Muscle of leg (tissue), 16 donors: ENCODE measurements at places on chromosomes 2 and 18.

GRCh38 chr2:56034258-56034657, 110.7 kb upstream of the EFEMP1 start:
- no peak overlapping the region for H3K4me3 ChIP-seq
- DNase-seq: no peak
- no peaks in the 10 kb centered on the region for H3K27me3 ChIP-seq
- H3K36me3 ChIP-seq: no peaks in the 10 kb centered on the region
- H3K27ac ChIP-seq: no peak overlapping the region

DNA sequence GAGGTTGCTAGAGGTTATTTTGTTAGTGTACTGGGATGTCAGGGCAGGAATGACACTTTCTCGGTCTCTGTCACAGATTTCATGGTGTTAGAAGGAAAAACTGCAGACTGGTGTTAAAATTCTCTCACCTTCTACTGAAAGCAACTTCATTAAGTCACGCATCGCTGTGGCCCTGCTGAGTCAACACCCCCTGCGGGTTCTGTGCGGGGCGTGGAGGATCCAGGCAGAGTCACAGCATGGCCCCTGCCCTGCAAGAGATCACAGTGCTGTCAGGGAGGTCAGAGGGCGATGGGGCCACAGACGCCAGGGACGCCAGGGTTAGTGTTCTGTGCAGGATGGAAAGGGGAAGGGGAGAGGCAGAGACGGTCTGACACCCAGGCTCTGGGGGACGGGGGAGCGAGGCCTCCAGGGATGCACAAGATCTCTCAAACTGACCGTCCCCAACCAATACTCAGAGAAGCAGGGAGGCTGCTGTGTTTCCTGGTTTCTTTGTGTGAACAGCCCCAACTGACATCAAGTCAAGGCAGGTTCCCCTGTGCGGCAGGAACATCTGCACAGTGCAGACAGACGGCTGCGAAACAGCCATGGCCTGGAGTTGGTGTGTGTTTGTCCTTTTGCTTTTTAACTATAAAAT, 354.9 kb upstream of the SALL3 start:
- H3K27me3 ChIP-seq: peaks cover 17% of the 10 kb centered on the region
- H3K4me1 ChIP-seq: no peaks in the 10 kb centered on the region
- no peak overlapping the region for H3K4me3 ChIP-seq
- no peak overlapping the region for H3K27ac ChIP-seq
- no peak for DNase-seq
- H3K36me3 ChIP-seq: no peaks in the 10 kb centered on the region

- no peak overlapping the region for H3K27ac ChIP-seq
- no peak overlapping the region for H3K4me3 ChIP-seq
- no peak for DNase-seq
- no peaks in the 10 kb centered on the region for H3K27me3 ChIP-seq
These were observed 87.3 kb downstream of the CBLN2 start for GRCh38 chr18:72456802-72457201.

- H3K4me1 ChIP-seq: no peaks in the 10 kb centered on the region
- no peaks in the 10 kb centered on the region for H3K27me3 ChIP-seq
- no peak for DNase-seq
- no peaks in the 10 kb centered on the region for H3K36me3 ChIP-seq
These were observed 14.9 kb upstream of the SERPINB2 start for GRCh38 chr18:63872586-63872985.

DNA sequence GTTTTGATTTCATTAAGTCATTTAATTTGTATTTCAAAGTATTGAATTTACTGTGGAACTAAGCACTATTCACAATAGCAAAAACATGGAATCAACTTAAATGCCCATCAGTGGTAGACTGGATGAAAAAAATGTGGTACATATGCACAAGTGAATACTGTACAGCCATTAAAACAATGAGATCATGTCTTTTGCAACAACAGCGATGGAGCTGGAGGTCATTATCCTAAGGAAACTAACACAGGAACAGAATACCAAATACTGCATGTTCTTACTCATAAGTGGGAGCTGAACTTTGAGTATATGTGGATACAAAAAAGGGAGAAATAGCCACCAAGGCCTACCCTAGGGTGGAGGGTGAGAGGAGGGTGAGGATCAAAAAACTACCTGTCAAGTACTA, 164.4 kb downstream of the BABAM2 start:
- no peaks in the 10 kb centered on the region for H3K27me3 ChIP-seq
- no peaks in the 10 kb centered on the region for H3K36me3 ChIP-seq
- no peak overlapping the region for H3K27ac ChIP-seq
- H3K4me3 ChIP-seq: no peak overlapping the region

DNA sequence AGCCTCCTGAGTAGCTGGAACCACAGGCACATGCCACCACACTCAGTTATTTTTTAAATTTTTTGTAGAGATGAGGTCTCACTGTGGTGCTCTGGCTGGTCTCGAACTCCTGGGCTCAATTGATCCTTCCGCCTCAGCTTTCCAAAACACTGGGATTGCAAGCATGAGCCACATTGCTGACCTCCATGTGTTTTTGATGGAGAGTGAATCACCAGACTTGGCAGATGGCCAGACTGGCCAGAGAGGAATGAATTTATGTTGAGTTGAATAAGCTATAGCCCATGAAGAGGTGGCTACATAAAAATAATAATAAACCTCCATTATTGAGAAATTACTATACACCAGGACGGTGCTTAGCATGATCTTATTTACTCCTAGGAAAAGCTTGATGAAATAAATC, 91.5 kb downstream of the MREG start:
- no peaks in the 10 kb centered on the region for H3K36me3 ChIP-seq
- DNase-seq: peak; percentile 32
- no peaks in the 10 kb centered on the region for H3K27me3 ChIP-seq

- H3K27me3 ChIP-seq: no peaks in the 10 kb centered on the region
- peaks cover 6% of the 10 kb centered on the region for H3K4me1 ChIP-seq
- H3K27ac ChIP-seq: no peak overlapping the region
- H3K36me3 ChIP-seq: no peaks in the 10 kb centered on the region
- DNase-seq: peak; percentile 21
These were observed 46.3 kb downstream of the EMX1 start for GRCh38 chr2:72963423-72964145.

DNA sequence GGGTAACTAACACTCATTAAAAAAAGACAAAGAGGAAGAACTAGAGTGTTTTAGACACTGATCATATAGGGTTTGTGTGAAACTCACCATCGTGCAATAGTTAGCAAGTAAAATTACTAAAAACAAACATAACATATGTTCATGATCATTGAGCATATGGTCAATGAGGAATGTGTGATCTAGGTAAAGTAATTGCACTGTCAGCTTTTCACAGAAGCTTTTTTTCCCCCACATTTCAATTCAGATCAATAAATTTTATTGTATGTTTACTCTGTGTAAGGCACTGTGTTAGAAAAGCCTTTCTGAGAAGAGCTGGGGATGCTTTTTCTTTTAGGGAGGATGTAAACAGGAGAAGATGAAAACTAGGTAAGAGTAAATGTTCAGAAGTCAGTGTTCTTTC, 348.2 kb downstream of the LRP1B start:
- H3K4me3 ChIP-seq: no peak overlapping the region
- H3K27me3 ChIP-seq: no peaks in the 10 kb centered on the region
- no peaks in the 10 kb centered on the region for H3K4me1 ChIP-seq
- no peaks in the 10 kb centered on the region for H3K36me3 ChIP-seq

- no peak overlapping the region for H3K27ac ChIP-seq
- peaks cover 6% of the 10 kb centered on the region for H3K4me1 ChIP-seq
- H3K4me3 ChIP-seq: no peak overlapping the region
- no peaks in the 10 kb centered on the region for H3K36me3 ChIP-seq
- DNase-seq: no peak
- H3K27me3 ChIP-seq: peaks cover 26% of the 10 kb centered on the region
These were observed 151.9 kb upstream of the MYCN start for GRCh38 chr2:15788455-15788829.

DNA sequence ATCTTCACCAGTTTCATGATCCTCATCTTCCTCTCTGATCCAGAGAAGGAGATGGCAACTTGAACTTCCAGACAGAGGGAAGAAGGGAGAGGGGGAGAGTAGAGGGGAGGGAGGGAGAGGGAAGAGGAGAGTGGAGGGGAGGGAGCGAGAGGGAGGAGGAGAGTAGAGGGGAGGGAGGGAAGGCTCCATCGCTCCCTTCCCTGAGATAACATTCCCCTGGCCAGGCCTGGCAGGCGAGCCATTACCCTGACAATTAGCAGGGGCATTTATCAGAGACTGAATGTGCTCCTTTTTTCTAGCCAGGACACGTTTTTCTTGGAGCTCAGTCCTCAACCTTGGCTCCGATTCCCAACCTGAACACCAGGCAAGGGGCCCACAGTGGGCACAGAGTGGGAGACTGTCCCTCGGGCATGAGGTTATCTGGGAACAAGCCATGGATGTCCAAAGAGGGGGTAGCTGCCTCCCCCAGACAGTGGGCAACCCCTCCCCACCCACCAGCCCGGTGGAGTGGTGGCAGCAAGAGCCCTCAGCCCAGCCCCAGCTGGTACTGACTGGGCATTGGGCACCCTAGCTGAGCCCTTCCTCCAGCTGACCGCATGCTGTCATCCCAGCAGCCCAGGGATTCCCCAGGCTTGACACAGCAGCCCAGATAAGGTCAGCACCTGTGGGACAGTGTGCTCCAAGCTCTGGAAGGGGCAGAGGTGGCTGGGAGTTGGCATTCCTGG, 81.8 kb downstream of the TNS1 start:
- H3K27me3 ChIP-seq: no peaks in the 10 kb centered on the region
- H3K4me1 ChIP-seq: peaks cover 75% of the 10 kb centered on the region
- DNase-seq: peak; percentile 54

GRCh38 chr18:13051159-13051558, 60.0 kb downstream of the CEP192 start:
- DNase-seq: no peak
- no peak overlapping the region for H3K4me3 ChIP-seq
- H3K27me3 ChIP-seq: no peaks in the 10 kb centered on the region
- no peaks in the 10 kb centered on the region for H3K4me1 ChIP-seq
- no peak overlapping the region for H3K27ac ChIP-seq
- H3K36me3 ChIP-seq: peaks cover 47% of the 10 kb centered on the region

DNA sequence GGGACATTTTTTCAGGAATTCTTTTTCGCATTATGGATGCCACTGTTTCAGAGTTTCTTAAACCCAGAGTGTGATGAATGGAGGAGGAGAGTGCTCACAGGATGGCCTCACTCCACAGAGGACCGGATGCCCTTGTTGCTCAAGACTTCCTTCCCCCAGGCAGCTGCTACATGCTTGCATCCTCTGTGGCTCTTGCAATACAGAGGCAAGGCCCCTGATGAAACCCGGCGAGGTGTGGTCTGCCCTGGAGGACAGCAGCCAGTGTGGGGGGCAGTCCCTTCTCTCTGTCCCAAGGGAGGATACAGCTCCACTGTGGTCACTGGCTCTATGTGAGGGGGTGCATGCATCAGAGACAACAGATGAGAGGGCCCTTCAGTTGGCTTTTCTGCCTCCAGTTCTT, 109.6 kb downstream of the SH3RF3 start:
- H3K36me3 ChIP-seq: no peaks in the 10 kb centered on the region
- DNase-seq: peak; percentile 78
- peak overlapping the region; percentile 23 for H3K27ac ChIP-seq
- H3K4me1 ChIP-seq: peaks cover 42% of the 10 kb centered on the region

DNA sequence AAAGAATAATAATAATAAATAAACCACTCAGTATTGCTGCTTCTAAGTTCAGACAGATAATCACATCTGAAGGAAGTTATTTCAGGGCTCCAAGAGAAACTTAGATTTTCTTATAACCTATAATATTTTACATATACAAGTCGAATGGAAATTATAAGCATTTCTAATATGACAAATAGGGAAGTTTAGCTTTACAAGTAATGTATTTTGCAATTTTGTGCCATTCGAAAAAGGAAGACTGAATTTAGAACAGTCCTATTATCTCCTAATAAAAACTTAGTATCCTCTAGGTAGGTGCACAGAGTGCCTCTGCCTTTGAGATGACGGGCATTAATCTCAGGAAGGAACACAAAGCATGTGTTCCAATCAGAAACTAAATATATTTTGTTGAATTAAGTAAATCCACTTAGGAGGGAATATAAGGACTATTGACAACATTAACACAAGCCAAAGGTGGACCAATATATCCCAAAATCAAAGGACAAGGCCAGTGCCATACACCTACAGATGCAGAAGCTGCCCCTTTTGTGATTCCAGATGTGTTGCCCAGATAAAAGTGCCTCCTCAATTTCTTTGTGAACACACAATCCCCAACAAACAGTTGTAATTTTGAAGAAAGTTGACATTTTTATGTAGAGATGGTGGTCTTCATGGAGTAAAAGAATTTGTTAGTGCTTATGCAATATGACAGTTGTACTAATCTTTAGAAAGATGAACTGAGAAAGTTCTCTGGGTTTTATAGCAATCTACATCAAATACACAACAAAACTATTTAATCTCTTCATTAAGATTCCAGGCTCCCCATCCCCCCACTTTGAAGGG, 36.6 kb downstream of the PTCD3 start:
- no peaks in the 10 kb centered on the region for H3K27me3 ChIP-seq
- H3K27ac ChIP-seq: no peak overlapping the region
- DNase-seq: no peak
- no peak overlapping the region for H3K4me3 ChIP-seq
- no peaks in the 10 kb centered on the region for H3K4me1 ChIP-seq

DNA sequence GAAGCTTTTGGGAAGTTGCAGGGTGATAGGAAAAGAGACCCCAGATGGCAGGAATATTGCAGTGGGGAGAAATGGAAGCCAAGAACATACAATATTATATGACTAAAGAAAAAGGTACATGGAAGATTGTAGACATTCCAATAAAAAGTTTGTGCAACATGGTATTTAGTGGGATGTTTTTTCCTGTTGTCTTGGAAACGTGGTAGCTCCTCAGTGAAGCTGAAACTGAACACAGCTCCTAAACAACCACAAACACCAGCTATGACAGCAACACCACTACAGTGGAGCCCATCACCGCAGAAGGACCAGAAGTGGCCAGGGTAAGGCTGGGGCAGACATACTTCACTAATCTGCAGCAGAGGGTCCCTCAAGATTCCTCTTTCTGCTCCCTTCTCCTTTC, 246.8 kb downstream of the CDH20 start:
- peaks cover 7% of the 10 kb centered on the region for H3K27me3 ChIP-seq
- H3K27ac ChIP-seq: no peak overlapping the region
- H3K36me3 ChIP-seq: no peaks in the 10 kb centered on the region
- peaks cover 10% of the 10 kb centered on the region for H3K4me1 ChIP-seq
- DNase-seq: no peak
- no peak overlapping the region for H3K4me3 ChIP-seq

DNA sequence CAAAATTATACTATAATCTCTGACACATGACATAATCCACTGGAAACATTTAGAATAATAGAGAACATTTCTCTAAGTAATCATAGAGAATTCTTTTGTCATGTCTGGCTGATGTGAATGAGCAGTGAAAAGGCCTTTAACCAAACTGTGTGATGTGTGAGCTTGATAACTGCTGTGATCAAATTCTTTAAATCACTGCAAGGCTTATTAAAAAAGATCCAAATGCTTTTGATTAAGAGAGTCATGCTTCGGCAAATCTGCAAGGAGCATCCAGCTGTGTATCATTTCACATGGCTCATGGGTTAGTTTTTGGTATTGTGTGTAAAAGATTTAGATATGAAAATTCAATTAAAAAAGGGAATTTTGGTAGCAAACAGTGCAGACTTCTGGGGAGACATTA, 58.6 kb upstream of the TFPI start:
- no peaks in the 10 kb centered on the region for H3K4me1 ChIP-seq
- no peaks in the 10 kb centered on the region for H3K27me3 ChIP-seq
- no peak for DNase-seq
- H3K27ac ChIP-seq: no peak overlapping the region
- H3K36me3 ChIP-seq: no peaks in the 10 kb centered on the region
